ENCODE measurements at places on chromosomes 1 and 21. TPM values are rescaled to one million over a fixed set of nuclear protein-coding genes. Genes with fewer than 3 reads are reported as not detected.

CSF3R gene
- total RNA-seq = 851 TPM

CD53 gene
- 95.8 TPM for total RNA-seq

F13B gene
- total RNA-seq = not detected

C1orf115 gene
- 32.6 TPM for total RNA-seq

HSD3B2 gene
- 2.1 TPM for total RNA-seq

LRRC53 gene
- total RNA-seq = not detected

RPS27 gene
- total RNA-seq = 1,824 TPM

ADCY10 gene
- not detected for total RNA-seq

CNIH3 gene
- total RNA-seq = 1.1 TPM

OR14K1 gene
- not detected for total RNA-seq

PLEKHA6 gene
- 5.2 TPM for total RNA-seq

HPDL gene
- total RNA-seq = not detected

GRCh38 chr21:25790122-25790877 lies 55.5 kb downstream of the GABPA start:
- no peak for DNase-seq

GRCh38 chr1:208183977-208184911 lies 59.9 kb downstream of the PLXNA2 start:
- peak; percentile 49 for DNase-seq

DNA sequence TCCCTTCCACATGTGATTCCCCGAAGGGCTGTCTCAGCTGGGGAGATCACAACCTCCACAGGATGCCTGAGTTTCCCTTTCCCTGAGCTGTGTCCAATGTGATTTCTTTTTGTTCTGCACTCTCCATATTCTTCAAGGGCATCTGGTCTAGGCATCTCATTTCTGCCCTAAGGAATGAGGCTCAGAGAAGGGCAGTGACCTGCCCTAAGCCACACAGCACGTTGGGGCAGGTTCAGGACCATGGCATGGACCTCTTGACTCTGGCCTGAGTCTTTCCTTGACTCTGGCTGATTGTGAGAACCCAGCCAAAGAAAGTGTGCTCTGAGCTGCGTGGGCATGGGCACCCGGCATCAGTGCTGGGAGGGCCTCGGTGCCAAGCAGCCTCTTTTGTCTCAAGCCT lies 590.3 kb downstream of the PTPRU start:
- DNase-seq = no peak

GRCh38 chr1:175071276-175071943 lies 3.8 kb downstream of the TNN start:
- no peak for DNase-seq

DNA sequence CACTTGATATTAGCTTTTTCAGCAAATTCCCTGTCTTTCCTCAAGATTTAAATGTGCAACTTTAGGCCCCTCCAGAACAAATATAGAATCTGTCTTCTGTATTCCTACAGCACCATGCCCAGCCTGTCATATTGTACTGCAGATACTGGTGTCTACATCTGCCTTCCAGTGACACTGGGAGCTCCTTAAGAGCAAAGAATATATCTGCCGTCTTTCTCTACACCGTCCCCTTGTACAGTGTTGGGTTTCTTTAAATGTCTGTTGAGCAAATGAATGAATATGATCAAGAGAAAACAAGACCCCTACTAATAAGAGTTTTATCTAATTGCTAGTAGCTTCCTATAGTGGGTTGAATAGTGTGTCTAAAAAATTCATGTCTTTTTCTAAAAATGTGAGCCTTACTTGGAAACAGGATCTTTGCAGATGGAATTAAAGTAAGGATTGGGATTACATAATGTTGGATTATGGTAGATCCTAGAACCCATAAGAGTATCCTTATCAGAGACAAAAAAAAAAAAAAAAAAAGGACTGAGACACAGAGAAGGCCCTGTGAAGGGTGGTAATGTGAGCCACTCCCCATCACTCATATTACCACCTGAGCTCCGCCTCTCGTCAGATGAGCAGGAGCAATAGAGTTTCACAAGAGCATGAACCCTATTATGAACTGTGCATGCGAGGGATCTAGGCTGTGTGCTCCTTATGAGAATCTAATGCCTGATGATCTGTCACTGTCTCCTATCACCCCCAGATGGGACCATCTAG lies 128.6 kb downstream of the FAF1 start:
- no peak for DNase-seq

GRCh38 chr1:230222678-230223077 lies 155.6 kb downstream of the GALNT2 start:
- no peak for DNase-seq

DNA sequence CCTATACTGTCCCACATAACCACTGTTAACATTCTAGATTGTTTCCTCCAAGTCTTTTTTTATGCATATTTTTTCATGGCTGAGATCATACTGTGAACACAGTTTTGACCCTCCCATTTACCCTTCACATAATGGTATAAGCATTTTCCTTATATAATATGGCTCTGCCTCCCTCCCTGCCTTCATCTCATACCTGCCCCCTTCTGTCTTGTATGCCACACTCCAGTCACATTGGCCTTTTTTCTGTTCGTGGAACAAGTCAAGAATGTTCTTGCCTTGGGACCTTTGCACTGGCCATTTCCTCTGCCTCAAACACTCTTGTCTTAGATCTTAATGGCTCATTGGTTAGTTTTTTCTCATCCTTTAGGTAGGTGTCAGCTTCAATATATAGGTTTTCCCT lies 24.3 kb upstream of the ELAVL4 start:
- no peak for DNase-seq

- DNase-seq = no peak
Measured at GRCh38 chr1:236159704-236160539, 17.6 kb downstream of the GPR137B start.

- no peak for DNase-seq
Measured at GRCh38 chr1:163657719-163658118, 336.0 kb downstream of the NUF2 start.

DNA sequence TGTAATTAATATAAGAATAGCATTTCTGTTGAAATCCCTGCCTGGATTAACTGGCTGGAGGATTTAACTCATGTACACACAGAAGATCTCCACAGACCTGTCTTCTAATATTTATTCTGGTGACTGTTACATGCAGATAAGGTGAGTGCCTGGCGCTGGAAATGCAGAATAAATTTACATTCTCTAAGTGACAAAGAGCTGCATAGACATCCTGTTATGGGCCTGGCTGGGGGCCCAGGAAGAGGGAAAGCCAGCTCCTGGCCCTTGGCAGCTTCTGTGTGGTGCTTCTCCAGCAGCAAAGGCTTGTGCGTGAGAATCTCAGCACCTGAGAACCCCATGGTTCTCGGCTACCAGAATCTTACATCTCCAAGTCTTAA lies 446.6 kb downstream of the PTPRU start:
- DNase-seq = no peak

DNA sequence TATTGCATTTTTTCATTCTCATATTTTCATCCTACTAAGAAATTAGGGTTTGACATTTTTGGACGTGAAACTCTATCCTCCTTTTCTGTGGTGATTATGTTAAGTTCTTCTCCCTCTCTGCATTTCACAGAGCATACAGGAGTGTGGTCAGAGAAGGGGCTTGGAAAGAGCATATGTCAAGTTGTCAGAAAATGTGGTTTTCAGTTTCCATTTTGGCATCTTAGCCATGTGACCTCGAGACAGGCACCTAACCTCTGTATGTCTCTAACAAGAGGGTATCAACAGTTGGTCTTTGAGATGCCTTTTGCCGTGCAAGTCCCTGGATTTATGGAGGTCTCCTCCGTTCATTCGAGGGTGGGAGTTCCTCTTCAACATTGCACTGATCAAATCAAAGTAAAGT lies 140.7 kb downstream of the CYYR1 start:
- no peak for DNase-seq

DNA sequence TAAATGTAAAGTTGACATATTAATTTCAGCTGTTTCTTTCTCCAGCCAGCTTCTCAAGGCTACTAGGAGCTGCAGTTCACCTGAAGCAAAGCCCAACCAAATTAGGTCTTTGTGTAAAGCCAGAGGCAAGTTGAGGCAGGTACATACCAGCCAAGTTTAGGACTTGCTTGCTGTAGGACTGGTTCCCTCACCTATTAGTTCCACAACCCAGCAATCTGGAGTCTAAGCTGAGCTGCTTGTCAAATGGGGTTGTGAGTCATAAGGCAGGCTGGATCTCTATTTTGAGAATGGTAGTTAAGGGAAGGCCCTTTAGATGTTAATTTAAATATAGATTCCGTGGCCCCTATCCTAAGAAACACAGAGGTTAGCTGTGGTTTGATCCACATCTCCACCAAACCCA lies 7.6 kb upstream of the FLG2 start:
- no peak for DNase-seq

- no peak for DNase-seq
Measured at GRCh38 chr21:30097791-30098190, 68.8 kb downstream of the CLDN17 start.

- DNase-seq = peak; percentile 79
Measured at GRCh38 chr1:58884706-58885661, 101.1 kb upstream of the JUN start.

DNA sequence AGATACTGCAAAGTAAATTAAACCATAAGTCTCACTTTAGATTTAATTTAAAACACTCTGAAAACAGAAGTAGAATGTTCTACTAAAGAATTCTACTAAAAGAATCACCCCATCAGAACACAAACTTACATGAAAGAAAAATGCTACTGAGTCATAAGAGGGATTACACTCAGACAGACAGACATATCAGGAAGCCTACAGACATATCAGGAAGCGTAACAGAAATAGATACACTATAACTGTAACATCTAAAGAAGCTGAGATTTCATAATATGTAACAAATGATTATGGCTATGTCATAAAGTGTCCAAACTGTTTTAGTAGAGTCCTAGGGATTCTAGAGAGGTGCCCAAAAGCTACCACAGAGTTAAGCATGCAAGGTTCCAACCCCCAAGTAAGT lies 23.9 kb downstream of the FOXJ3 start:
- no peak for DNase-seq

GRCh38 chr1:180425952-180426351 lies 76.4 kb downstream of the ACBD6 start:
- no peak for DNase-seq

GRCh38 chr21:45328198-45329091 lies 40.8 kb upstream of the POFUT2 start:
- peak; percentile 85 for DNase-seq

DNA sequence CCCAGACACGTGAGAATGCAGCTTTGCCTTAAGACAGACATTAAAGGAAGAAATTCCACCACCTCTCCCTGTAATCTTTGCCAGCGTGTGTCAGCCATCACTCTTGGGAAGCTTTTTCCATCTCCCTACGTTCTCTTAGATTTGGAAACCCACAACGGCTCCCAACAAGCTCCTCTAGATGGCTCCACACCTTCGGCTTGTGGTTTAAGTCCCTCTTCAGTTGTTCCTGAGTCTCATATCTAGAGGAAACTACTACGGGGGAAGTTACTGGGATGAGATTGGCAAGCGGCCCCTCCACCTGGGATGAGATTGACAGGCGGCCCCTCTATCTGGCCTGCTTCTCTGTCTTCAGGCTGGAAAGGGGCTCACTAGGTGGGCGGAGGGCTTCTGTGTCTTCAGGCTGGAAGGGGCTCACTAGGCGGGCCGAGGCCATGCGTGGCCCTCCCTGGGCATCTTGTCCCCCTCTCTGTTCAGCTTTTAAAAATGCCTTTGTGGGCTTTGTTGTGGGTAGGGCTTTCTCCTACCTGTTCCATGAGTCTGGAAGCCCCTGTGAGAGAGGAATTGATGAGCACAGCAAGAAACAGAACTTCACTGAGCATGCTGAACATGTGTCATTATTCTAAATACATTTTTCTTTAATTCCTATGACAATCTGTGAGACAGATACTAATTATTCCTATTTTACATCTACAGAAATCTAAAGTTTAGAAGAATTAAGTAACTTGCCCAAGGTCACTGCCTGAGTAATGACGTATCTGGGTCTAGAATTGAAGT lies 670.5 kb downstream of the KIF26B start:
- no peak for DNase-seq

DNA sequence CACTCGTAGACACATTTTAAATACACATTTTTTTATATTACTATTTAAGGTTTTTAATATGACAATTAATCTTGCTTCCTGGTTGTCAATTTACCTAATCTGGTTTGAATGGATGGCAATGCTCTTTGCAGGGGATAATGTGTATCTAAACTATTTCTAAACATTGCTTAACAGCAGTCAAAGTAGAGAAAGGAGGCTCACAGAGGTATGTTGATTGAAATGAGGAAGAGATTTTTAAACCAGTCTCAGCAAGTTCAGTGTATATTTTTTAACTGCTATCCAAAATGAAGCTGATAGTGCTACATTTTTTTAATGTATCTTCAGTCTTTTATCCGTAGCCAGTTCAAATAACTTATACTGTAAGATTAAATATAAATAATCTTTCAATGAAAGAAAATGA lies 17.4 kb downstream of the FMO1 start:
- no peak for DNase-seq

DNA sequence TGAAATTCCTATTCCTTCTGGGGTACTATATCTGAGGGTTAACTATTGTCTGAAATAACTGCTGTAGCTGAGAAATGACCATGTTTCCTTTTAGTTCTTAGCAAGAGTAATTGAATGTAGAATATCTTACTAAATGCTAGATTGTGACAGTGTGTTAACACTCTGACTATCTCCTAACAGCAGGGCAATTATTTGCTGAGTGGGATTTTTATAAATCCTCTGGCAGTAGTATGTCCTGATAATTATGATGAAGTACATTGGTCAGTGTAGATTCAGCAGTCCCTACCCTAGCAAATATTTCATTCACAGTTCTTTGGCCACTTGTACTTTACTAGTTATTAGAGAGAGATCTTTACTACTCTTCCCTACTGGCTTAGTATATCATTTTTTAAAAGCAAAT lies 138.6 kb downstream of the SPATA17 start:
- DNase-seq = no peak

GRCh38 chr1:223720971-223721591 lies 8.7 kb downstream of the CAPN2 start:
- peak; percentile 80 for DNase-seq

- DNase-seq = no peak
Measured at GRCh38 chr21:33544451-33545195, 1.8 kb downstream of the SON start.

- no peak for DNase-seq
Measured at GRCh38 chr1:29903548-29904166, 667.3 kb downstream of the PTPRU start.

DNA sequence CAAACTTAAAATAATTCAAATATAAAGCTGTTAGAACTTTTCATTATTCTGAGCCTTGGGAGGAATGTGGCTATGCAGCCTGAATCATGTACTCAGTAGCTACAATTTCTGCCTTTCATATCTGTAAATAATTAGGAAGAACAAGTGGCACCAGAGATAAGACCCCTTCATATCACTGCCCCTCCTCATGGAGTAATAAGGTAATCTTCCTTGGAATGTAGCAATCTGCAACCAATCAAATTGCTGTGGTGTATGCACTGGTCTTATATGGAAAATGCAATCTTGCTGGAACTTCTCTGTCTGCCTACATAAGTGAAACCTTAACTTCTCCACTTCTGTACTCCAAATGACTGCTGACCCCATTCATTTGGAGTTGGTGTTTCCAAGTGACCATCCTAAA lies 104.4 kb upstream of the VANGL1 start:
- DNase-seq = no peak

- DNase-seq = peak; percentile 18
Measured at GRCh38 chr1:226634611-226635246, 86.2 kb downstream of the STUM start.

- DNase-seq = no peak
Measured at GRCh38 chr21:46515109-46515508, 56.4 kb downstream of the DIP2A start.

GRCh38 chr1:55321942-55322341 lies 106.8 kb upstream of the USP24 start:
- no peak for DNase-seq
